Activated CD4-positive, CD25-positive, alpha-beta regulatory T cell treated with anti-CD3 and anti-CD28 coated beads, Interleukin-2, amount 50 U/mL, for 72 hours (primary cell): ENCODE measurements at places on chromosomes 6 and 20.

DNA sequence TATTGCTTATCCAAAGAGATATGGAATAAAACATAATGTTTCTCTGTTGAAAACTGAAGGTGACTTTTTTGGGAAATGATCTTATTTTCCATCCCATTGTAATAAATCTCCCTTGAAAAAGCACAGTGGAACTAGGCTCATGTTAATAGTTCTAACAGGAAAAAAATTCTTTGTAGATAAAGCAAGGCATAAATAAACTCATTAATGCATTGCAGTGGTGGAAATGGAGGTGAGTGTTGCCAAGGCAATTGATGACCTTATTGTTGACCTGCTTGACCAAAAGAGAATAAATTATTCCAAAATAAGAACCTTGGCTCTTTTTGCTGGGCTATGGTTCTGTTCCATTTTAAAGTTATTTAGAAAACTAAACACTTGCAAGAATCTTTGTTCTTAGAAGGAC, 55.2 kb downstream of the TRMT11 start:
- DNase-seq, result no peak

GRCh38 chr20:18645851-18646250, 58.0 kb downstream of the DTD1 start:
- no peak for DNase-seq

DNA sequence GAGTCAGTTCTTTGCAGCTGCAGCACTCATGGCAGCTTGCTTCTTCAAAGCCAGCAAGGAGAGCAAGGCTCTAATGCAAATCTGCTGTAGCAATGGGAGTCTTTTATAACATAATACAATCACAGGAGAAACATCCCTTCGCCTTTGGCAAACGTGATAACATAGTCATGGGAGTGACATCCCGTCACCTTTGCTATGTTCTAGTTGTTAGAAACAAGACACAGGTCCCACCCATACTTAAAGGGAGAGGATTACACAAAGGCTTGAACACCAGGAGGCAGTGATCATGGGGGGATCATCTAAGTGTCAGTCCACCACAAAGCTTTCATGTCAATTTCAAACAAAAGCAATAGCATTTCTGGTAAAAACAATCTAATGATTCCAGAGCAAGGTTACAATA, 40.1 kb upstream of the PHACTR2 start:
- DNase-seq, result no peak

GRCh38 chr6:106380407-106380806, 19.9 kb downstream of the CRYBG1 start:
- DNase-seq, result no peak

- no peak for DNase-seq
Observed at GRCh38 chr6:15872241-15873103, 209.6 kb upstream of the DTNBP1 start.

GRCh38 chr6:131390322-131390721, 182.7 kb upstream of the ARG1 start:
- no peak for DNase-seq

DNA sequence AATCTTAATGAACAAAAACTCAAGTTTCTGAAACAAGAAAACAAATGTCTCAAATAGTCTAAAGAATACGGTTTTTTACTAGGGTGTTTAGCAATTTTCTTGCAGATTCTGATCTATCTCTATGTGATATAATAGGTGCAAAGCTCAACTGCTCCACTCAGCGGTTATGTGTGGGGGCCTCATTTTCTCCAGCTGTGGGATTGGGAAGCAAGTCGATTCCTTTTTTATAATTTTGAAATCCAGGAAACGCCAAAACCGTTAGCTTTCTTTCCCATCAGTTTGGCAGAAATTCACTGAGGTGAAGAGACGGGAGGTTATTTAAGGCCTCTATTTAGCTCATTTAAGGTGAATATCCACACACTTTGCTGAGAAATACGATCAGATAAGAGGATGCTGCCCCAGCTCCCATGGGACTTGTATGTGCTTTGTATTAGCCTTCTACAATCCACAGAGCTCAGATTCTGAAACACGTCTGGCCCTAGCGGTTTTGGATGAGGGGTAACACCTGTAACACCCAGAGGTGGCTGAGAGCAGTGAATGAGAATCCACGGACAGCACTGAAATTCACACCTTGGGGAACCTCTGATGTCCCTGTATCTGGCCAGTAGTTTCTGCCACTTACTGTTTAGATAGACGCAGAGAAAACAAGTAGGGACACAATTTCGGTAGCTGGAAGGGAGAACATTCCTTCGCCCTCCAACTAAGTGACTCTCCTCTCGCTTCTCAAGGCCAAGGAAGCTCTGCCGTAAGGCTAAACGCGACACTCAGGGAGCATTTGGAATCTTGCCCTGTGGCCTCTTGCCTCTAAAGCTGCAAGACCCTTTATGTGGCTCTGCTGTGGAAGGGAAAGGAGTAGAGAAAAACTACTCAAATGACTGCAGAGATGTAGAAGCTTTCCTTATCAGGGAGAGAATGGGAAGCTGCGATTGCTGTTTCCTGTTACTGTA, 6.5 kb upstream of the BCAS4 start:
- no peak for DNase-seq
